ENCODE measurements at places on chromosomes 7 and 10.

- H3K27me3 ChIP-seq: peaks cover 2% of the 10 kb centered on the region
- H3K4me1 ChIP-seq: no peaks in the 10 kb centered on the region
- H3K36me3 ChIP-seq: no peaks in the 10 kb centered on the region
- DNase-seq: no peak
- H3K27ac ChIP-seq: no peak overlapping the region
- no peak overlapping the region for H3K4me3 ChIP-seq
Measured at GRCh38 chr10:15571575-15571974, 148.1 kb downstream of the ITGA8 start.

- no peaks in the 10 kb centered on the region for H3K4me1 ChIP-seq
- no peak overlapping the region for H3K27ac ChIP-seq
- DNase-seq: no peak
- H3K4me3 ChIP-seq: no peak overlapping the region
- no peaks in the 10 kb centered on the region for H3K27me3 ChIP-seq
Measured at GRCh38 chr7:111942450-111943081, 263.6 kb downstream of the DOCK4 start.

DNA sequence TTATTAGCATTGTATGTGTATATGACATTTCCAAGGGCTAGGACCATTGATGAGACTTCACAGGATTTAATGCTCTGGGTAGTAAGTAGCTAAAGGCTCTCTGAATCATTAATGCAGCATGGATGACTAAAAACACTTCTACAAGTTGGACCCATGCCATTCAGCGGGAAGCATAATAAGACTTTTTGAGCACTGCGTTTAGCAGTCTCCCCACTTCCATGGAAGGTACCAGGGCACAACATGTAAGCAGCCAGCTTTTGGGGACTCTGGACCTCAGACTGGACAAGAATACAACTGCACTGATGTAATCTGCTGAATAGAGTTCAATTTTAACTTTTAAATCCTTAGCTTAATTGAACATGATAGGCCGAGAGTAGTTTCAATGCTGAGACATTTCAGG lies 191.7 kb upstream of the IMMP2L start:
- no peak for DNase-seq
- no peak overlapping the region for H3K4me3 ChIP-seq
- H3K27me3 ChIP-seq: peaks cover 5% of the 10 kb centered on the region
- H3K27ac ChIP-seq: no peak overlapping the region

DNA sequence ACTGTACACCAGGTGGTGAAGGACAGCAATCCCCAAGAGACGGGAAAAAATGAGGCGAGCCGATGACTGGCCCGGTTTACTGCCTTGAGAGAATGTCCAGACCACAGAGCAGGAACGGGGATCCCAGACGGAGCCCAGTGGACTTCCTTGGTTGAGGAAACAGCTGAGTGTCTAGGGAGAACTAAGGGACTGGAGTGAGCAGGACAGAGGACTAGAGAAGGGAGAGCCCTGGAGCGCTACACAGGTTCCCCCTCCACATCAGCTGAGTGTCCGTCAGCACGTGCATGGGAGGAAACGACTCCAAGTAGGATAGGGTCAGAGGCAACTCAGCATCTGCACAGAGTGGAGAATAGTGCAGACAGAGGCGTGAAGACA lies 7.1 kb upstream of the WDR86 start:
- H3K27me3 ChIP-seq: peaks cover 40% of the 10 kb centered on the region
- no peak overlapping the region for H3K4me3 ChIP-seq
- DNase-seq: no peak
- H3K36me3 ChIP-seq: peaks cover 2% of the 10 kb centered on the region
- peaks cover 8% of the 10 kb centered on the region for H3K4me1 ChIP-seq
- no peak overlapping the region for H3K27ac ChIP-seq

Measured in activated CD4-positive, alpha-beta T cell treated with anti-CD3 and anti-CD28 coated beads, Interleukin-2, amount 10 ng/mL, durations not matched to agents 7 days and 5 days (primary cell).